ENCODE measurements at places on chromosomes 4 and X.

GRCh38 chr4:189780391-189780790, 160.3 kb upstream of the FRG1 start:
- DNase-seq, result no peak

DNA sequence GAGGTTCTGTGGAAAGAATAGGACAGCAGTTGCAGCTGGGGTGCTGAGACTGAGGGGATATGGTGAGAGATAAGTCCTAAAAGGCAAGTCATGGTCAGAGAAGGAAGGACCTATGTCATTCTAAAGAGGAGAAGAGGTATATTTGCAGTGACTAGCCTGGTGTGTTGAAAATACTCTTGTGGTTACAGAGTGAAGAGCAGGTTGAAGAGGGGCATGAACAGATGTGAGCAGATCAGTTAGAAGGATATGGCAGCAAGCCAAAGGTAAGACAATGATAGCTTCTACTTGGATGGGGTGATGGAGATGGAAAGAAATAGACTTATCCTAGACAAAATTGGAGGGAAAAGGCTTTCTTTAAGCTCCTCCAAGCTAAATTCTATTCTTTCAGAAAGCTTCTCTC, 469.8 kb upstream of the CPEB2 start:
- DNase-seq, result no peak

- peak; percentile 43 for DNase-seq
Measured at GRCh38 chrX:19904778-19905367, 17.5 kb upstream of the SH3KBP1 start.

GRCh38 chr4:152686452-152687013, 6.7 kb upstream of the TMEM154 start:
- no peak for DNase-seq

DNA sequence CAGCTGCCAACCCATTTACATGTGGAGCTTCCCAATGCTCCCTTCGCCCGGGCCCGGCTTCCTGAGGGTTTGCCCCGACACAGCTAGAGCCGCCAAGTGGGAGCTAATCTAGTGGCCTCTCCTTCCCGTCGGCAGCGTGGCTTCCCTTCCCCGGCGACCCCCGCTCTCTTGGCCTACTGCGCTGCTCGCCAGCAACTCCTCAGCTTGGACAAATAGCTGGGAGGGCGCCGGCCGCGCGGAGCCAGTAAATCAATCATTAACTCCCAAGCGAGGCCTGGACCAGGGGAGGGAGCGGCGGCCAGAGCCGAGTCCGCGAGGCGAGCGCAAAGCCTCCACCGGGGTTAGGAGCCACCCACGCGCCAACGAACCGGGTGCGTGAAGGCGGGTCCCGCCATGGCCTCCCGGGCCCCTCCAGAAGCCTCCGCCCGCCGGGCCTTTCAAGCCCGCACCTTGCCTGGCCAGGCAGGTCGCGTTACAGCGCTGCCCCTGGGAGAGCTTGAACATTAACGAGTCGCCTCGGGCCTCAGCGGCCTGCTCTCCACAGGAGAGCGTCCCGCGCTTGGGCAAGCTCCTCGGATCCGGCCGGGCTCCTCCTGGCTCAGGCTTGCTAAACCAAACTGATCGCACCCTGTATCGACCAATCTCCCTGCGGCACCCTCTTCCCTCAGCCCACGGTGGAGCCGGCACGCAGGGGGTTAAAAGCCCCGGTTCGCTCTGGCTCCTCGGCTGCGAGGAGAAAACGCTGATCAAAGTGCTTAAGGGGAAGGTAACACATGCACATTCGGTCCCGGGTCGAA, 10.6 kb upstream of the BCOR start:
- peak; percentile 72 for DNase-seq

GRCh38 chr4:140717313-140717712, 38.9 kb downstream of the TBC1D9 start:
- DNase-seq, result no peak

GRCh38 chrX:24536551-24536950, 71.5 kb downstream of the PDK3 start:
- DNase-seq, result no peak

DNA sequence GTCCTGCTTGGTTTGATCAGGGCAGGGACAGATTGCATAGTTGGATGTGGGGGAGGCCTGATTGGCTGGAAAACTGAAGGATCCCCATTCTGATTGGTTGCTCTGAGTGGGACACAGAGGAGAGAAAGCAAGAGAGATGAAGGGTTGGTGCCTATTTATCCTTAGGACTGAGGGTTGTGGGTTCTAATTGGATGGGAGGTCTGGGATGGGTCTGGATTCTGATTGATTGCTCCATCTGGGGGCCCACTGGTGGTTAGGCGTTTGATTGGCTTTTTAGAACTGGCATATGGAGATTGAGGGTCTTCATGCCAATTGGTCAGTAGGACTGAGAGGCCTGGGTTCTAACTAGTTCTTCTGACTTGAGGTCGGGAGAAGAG, 644 bp upstream of the EBP start:
- DNase-seq, result peak; percentile 66

- DNase-seq, result no peak
Measured at GRCh38 chr4:176883681-176884418, 91.1 kb upstream of the VEGFC start.

- DNase-seq, result peak; percentile 86
Measured at GRCh38 chrX:54921427-54922021, 900 bp downstream of the TRO start.

- DNase-seq, result no peak
Measured at GRCh38 chrX:123518791-123519190, 214.1 kb downstream of the THOC2 start.

GRCh38 chrX:70979136-70979762, 48.4 kb upstream of the SLC7A3 start:
- DNase-seq, result peak; percentile 2

DNA sequence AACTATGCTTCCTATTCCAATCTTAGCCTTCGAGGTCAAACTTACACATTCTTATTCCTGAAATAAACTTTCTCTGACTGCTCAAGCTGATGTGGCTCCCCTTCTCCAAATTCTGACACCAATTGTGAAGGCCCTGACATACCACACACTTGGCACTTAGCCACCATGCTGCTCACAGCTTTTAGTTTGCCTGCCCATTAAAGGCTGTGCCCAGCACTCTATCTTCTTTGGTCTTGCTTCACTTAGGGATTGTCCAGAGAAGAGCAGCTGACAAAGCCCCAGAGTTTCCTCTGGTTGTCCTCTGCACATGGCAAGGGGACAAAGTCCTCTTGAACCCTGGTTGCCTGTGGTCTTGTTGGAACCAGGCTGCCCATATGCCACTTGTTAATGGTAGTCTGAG, 126.1 kb downstream of the ARHGEF9 start:
- no peak for DNase-seq

- DNase-seq, result no peak
Measured at GRCh38 chrX:131213400-131213799, 75.7 kb downstream of the IGSF1 start.

DNA sequence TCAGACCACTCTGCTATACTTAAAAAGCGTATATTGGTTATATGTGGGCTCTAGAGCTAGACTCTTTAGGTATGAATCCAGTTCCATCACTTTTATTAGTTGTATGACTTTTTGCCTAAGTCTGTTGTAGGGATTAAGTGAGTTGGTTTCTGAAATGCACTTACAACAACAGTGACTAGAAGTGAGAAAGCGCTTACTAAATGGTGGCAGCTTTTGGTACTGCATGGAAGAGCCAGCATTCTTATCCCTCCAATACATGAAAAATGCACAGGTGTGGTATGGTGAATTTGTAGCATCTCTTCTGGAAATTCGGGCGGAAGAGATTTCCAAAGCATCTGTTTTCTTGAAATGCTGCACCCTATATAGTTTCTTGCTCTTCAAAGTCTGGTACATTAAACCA, 117.1 kb downstream of the SPANXA1 start:
- DNase-seq, result no peak

DNA sequence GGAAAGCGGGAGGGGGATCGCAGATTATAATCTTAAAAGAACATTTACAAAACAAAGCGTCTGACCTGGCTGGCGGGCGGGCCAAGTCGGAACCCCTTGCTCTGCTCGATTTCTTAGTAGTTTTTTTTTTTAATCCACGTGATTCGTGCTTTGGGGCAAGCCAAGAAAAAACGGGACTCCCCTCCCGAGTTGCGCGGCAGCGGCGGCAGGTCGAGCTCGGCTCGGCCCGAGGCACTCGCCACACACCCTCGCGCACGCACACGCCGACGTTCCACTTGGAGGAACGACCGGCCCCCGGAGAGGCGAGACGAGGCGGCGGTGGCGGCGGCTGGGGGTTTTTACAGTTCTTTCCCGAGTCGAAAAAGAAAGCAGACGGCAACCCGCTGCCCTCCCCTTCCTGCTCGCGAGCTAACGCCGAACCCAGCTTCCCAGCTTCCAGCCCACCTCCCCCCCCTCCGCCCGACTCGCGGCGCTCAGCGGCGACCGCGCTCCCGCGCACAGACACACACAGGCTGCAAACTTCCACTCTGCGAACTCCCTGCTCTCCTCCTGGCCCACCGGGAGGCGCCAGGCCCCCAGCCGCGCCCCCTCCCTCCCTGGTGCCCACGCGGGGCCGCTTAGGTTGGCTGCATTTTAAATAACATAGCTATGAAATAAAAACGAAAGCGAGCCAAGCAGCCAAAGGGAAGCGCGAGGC, 1.2 kb downstream of the BCOR start:
- DNase-seq, result peak; percentile 38

- DNase-seq, result no peak
Measured at GRCh38 chr4:47533689-47534347, 48.7 kb downstream of the ATP10D start.

GRCh38 chrX:130170752-130171445, 863 bp upstream of the RAB33A start:
- peak; percentile 90 for DNase-seq

GRCh38 chr4:16627999-16628398, 270.4 kb downstream of the LDB2 start:
- no peak for DNase-seq

DNA sequence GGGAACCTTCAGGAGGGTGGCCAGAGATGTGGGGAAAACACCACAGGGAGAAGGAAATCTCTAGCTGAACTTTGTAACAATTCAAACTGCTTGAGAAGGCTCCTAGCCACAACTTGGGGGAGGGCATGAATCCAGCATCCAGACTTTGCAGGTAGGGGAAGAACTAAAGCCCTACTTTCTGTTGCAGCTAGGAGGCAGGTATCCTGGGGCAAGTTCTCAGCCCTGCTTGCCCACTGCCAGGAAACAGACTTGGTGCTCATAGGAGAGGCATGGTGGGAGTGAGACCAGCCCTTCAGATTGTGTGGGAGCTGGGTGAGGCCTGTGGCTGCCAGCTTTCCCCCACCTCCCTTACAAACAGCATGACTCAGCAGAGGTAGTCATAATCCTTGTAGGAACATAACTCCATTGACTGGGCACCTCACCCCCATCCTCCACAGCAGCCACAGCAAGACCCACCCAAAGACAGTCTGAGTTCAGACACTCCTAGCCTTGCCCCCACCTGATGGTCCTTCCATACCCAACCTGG, 209.5 kb upstream of the CPEB2 start:
- DNase-seq, result no peak

DNA sequence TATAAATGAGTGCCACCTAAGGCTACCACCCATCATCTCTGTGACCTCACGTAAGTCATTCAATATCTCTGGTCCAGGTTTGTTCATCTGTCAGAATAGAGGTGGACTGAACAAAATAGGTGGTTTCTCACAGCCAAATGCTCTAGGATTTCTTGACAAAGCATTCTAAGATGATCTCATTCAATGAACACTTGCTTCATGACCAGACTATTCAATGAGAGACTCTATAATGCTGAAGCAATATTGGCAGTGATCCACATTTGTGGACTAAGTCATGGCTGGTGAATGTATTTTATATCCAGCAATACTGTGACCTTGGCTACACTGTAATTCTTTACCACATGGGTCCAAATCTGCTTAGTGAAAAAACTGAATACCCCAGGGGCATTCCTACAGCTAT, 37.9 kb downstream of the LDB2 start:
- DNase-seq, result no peak

DNA sequence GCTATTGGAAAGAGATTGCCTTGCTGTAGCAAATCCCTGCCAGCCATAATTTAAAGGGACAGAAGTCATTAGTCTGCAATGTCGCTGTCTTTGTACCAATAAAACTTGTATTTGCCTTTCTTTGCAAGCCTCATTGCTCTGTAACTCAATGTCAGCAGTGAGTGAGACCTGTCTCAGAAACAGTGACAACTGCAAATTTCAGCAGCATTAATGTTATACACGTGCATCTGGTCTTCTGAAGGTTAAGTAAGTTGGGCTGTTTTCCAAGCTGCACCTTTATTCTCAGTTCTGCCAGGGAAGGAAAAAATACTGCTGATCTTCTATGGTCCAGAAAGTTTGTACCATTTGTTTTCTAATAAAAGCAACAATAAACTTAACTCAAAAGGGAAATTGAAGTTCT, 543.1 kb downstream of the TRIML1 start:
- no peak for DNase-seq

- no peak for DNase-seq
Measured at GRCh38 chr4:1458581-1458980, 52.3 kb upstream of the NKX1-1 start.

DNA sequence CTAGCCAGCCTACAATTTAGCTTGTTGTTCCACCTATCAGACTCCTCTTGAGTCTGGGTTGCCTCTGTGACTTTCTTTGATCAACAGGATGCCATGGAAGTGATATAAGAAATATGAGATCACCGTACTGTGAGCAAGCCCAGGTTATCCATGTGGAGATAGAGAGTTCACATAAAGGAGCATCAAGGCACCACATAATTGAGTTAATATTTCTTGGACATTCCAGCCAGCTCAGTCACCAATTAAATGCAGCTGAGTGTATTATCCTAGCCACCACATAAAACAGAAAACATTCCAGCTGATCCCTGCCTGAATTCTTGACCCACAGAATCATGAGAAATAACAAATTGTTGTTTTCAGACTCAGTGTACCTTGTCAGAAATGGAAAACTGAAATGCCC, 253.6 kb downstream of the PPP1R2C start:
- DNase-seq, result no peak

DNA sequence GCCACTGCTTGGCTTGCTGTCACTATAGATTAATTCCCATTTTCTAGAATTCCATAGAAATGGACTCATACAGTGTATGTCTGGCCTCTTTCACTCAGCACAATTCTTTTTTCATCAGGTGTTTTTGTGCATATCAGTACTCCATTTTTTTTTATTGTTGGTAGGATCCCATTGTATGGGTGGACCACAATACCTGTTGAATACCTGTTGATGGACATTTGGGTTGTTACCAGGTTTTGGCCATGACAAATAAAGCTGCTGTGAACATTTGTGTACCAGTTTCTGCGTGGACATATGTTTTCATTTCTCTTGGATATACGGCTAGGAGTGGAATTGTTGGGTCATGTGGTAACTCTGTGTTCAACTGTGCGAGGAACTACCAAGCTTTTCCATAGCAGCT, 14.9 kb downstream of the ZFP92 start:
- DNase-seq, result no peak

- peak; percentile 40 for DNase-seq
Measured at GRCh38 chrX:153673428-153674218, at the start of gene PNCK. PNCK (minus strand) TSS chrX:153673813; CDS start chrX:153673076, 737 bp downstream.

DNA sequence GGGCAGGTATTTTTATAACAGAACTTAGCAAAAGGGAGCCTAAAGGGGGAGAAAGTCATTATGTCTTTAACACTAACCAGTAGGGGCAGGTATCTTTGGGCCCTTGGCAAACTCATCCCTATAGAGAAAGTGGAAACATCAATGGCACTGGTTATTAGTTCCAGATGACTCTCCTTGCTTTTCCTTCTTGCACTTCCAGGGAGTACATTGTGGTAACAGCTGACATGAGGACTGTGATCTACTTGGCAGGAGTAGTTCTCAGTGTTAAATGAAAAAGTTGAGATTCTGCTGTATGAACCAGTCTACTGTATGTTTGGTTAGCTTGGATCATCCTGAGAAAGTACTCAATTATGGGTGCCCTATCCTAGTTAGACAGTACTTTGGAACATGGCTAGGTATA, 93.6 kb downstream of the ATXN3L start:
- DNase-seq, result no peak

- DNase-seq, result peak; percentile 80
Measured at GRCh38 chr4:30719454-30720020, 632 bp upstream of the PCDH7 start.

All from NCI-H146 (cell line).